T-helper 17 cell (primary cell): ENCODE measurements at places on chromosomes 5 and 9. TPM values are rescaled to one million over a fixed set of nuclear protein-coding genes. Genes with fewer than 3 reads are reported as not detected.

RXRA gene
- total RNA-seq = 10.6 TPM

ARHGEF39 gene
- 1.6 TPM for total RNA-seq

TSSK1B gene
- total RNA-seq = not detected

CDH6 gene
- not detected for total RNA-seq

ACTBL2 gene
- total RNA-seq = not detected

TMEM232 gene
- total RNA-seq = 1.6 TPM

MYOT gene
- total RNA-seq = not detected

SLC46A2 gene
- total RNA-seq = not detected

CXCL14 gene
- total RNA-seq = not detected

LOX gene
- total RNA-seq = 0.65 TPM

IL5 gene
- not detected for total RNA-seq

ZFP37 gene
- 1.5 TPM for total RNA-seq

C5 gene
- total RNA-seq = 1.9 TPM

SH3GL2 gene
- total RNA-seq = not detected

PCDHGB3 gene
- total RNA-seq = 0.32 TPM

PRELID1 gene
- 55.8 TPM for total RNA-seq

FREM1 gene
- total RNA-seq = not detected

SPINK13 gene
- not detected for total RNA-seq

RNF180 gene
- not detected for total RNA-seq

SPACA9 gene
- 0.52 TPM for total RNA-seq
